ENCODE measurements at places on chromosomes 2 and 18. TPM values are rescaled to one million over a fixed set of nuclear protein-coding genes. Genes with fewer than 3 reads are reported as not detected.
A peak's percentile ranks its signal among the peaks of the same experiment; 100 is the strongest.

The PJVK gene
- 0.81 TPM for total RNA-seq

GRCh38 chr18:5425721-5426120, 118.1 kb downstream of the EPB41L3 start:
- DNase-seq = no peak

DNA sequence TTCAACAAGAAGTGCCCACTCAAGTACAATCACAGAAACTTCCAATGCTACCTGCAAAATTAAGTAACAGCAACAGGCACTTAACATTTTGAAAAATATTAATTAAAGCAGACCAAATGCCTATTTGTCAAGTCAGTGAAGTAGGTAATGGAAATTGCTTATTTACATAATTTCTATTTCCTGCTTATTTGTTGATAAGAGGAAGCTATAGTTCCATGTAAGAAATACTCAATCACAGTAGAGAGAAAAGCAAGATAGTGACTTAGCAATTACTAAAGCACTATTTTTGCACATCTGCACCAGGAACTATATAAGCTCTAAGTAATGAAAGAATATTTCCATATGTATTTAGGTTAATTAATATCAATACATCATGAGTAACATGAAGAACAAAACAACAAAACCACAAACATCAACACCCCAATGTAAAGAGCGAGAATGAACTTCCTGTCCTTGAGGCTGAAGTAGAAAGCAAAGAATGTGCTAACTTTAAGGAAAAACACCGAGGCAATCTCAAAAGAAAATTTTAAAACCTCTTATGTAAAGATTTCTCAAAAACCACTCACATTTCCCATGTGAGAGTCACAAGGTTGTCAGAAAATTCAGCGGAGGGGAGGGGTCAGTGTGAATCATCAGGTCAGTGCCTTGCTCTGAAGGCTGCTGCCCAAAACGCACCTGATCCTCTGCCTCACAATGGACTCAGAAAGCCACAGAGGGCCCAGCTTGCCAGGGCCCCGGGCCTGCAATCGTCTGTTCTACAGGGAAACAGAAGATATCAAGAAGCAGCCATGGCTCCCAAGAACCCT, 12.5 kb downstream of the NPC1 start:
- no peak for DNase-seq

DNA sequence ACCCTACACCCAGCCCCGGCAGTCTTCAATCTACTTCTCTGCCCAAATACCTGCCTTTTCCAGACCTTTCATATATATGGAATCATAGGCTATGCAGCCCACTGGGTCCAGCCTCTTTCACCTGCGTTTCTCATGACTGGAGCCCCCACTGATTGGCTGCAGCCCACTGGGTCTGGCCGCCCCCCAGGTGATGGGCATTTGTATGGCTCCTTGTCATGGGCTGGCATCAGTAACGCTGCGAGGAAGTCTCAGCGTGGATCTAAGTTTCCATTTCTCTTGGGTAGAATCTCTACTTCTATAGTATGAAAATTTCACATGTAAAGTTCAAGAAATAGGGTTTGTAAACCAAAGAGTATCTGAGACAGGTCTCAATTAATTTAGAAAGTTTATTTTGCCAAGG, 281.9 kb downstream of the NDUFA10 start:
- DNase-seq = no peak

DNA sequence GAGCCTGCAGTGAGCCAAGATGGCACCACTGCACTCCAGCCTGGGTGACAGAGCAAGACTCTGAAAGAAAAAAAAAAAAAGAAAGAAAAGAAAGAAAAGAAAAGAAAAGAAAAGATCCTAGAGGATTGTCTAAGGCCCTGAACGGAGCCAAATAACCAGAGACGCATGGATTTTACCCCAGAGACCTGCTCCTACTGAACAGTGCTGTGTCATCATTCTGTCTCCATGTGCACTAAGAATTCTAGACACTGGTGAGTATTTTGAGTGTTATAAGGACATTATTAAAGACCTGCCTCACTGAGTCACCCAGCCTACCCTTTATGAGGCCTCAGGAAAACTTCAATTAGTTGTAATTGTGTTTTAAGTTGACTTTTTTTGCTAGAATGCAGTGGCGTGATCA, 61.9 kb upstream of the RIOK3 start:
- DNase-seq = no peak

DNA sequence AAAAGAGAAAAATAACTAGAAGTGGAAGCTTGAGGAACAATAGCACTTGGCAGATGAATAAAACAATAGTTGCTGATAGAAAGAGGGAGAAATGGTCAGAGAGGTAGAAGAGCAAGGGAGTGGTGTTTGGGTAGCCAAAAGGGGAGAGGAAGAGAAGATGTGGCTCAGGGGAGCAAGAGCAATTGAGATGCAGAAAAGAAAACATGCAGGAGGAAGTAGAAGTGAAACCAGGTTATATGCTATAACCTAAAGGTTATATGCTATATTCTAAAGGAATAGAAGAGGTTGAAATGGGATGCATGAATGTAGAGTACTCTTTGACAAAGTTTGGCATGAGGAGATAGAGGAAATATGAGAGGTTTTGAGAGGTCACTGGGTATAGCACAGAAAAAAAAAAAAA, 759.5 kb downstream of the SATB2 start:
- no peak for DNase-seq

The TLX2 gene
- 0.27 TPM for total RNA-seq

- DNase-seq = no peak
Observed at GRCh38 chr2:233088972-233089345, 28.8 kb downstream of the INPP5D start.

GRCh38 chr2:238970553-238971081, 122.7 kb downstream of the TWIST2 start:
- DNase-seq = peak; percentile 46

DNA sequence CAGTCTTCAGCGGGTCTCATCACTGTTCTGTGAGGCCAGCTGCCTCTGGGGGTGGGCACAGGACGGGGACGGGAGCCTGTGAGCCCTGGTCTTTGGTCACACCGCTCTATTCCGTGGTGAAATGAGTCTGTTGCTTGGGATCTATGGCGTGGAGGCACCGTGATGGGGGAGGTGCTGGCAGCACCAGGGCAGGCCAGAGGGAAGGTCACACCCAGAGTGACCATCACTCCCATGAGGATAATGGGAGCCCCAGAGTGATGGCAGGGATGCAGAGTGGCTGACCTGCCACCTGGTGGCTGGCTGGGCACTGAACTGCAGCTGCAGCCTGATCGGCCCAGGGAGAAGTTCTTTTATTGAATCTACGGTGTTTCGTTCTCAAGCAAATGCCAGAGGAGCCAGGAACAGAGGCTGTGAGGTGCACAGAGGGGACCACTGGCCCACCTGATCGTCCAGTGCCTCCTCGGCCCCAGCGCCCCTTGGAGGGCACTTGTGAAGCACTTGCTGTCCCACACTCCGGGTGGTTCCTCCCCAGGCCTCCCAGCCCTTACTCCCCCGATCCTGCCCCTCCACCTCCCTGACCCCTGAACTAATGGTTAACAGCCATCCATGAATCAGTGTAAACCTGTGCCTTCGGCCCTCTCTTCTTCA, 17.9 kb downstream of the KCNIP3 start:
- DNase-seq = no peak

DNA sequence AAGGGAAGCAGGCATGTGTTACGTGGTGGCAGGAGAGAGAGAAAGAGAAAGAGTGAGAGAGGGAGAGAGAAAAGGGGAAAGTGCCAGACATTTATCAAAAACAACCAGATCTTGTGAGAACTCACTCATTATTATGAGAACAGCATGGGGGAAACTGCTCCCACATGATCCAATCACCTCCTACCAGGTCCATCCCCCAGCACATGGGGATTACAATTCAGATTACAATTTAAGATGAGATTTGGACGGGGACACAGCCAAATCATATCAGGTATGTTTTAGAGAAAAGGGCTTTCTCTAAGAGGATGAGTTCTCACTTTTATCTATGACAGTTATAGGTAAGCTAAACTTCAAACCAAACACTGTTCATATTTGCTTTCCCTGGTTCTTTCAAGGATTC, 597.3 kb upstream of the PIK3C3 start:
- DNase-seq = no peak

GRCh38 chr2:54042897-54043620, 72.3 kb upstream of the PSME4 start:
- no peak for DNase-seq

- peak; percentile 44 for DNase-seq
Observed at GRCh38 chr2:86441882-86442641, 891 bp downstream of the KDM3A start.

The ZNF521 gene
- 169 TPM for total RNA-seq

DNA sequence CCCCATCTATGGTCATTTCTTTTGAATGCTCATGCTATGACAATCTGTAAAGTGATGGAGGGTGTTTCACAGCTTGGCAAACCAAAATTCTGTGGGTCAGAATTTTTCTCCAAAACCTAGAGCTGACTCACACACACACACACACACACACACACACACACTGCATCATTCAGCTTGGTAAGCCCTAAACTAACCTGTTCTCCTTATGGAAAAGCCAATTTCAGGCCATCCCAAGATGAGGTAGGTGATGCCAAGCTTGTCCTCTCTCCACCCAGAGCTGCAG, 45.0 kb upstream of the NRP2 start:
- no peak for DNase-seq

The LTBP1 gene
- total RNA-seq = 4.3 TPM

The CXXC1 gene
- total RNA-seq = 86.4 TPM

DNA sequence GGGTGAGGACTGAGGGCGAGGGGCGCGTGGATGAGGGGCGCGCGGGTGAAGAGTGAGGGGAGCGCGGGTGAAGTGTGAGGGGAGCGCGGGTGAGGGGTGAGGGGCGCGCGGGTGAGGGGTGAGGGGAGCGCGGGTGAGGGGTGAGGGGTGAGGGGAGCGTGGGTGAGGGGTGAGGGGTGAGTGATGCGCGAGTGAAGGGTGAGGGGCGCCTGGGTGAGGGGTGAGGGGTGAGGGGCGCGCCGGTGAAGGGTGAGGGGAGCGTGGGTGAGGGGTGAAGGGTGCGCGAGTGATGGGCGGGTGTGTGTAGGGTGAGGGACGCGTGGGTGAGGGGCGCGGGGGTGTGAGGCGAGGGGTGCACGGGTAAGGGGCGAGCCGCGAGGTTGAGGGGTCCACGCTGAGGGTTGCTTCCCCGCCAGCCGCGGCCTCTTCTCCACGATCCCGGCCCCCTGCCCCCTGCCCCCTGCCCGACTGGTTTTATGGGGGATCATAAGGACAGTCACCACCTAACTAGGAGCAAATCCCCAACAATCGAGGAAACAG, 1.1 kb upstream of the SLC66A2 start:
- DNase-seq = no peak

The RAB17 gene
- total RNA-seq = not detected

DNA sequence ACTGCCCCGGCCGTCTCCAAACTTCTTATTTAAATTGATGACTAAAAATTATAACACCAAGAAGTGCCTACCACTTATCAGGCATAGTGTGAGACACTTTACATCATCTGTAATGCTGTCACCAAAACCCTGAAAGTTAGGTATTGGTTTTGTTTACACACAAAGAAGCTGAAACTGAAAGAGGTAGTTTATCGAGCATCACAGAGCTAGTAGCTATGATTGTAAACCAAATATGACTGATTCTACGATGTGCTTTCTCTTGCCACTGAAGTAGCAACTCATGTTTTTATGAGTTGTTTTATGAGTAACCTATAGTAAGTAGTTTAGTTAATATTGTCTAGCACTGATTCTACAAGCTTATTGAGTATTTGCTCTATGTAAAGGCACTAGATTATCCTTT, 31.5 kb downstream of the DYNC1I2 start:
- no peak for DNase-seq

DNA sequence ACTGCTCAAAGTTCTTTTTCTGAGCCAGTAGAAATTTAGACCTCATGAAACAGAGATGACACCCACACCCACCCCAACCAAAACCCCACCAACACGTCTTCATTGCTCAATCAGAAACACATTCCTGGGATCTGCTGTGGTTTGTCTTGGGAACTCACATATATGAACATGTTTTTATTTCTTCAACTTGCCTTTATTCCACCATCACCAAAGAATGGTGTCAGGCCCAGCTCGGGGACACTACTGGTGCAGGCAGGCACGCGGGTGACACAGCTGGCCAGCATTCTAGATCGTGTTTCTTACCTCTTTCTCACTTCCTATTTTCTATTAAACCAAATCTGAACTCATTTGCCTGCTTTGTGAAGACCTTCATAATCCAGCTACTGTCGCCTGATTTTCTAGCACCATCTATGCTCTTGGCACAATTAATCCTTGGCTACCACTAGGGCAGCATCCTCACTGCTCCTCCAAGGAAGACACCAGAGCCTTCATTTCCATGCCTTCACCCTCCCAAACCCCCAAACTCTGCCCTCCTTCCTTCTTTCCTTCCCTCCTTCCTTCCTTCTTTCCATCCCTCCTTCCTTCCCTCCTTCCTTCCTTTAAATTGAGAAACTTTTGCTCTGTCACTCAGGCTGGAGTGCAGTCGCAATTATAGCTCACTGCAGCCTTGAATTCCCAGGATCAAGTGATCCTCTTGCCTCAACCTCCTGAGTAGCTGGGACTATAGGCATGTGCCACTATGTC, 157.1 kb downstream of the BCL2 start:
- DNase-seq = no peak

DNA sequence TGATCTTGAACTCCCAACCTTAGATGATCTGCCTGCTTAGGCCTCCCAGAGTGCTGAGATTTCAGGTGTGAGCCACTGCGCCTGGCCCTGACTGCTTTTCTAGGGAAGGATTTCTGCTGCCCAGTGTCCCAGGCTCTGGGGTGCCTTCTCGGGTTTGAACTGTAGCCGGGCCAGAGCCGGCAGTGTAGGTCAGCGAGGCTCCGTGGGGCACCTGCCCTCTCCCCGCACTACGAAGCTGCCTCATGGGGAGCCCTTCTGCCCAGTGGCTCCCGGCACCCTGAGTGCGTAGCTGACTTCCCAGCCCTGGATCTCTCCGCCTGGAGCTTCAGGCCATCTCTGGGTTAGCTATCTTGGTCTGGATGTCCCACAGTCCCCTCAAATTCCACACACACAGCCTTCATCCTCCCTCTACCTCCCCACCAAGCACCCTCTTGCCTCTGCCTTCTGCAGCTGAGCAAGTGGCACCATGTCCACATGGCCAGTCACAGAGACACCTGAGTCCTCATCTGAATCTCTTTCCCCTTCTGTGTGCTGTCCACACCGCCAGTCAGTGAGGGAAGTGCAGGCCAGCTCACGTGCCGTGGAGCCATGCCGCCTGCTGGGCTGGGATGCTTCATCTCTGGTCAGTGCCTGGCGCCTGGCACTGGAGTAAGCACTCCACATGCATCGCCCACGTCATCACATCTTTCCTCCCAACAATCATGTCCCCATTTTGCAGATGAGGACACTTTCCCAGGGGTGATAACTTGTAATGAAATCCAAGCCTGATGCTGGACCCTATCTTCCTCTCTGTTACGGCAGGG, 69.2 kb downstream of the EDAR start:
- DNase-seq = no peak

Measured in hematopoietic multipotent progenitor cell (in vitro differentiated cells).